ENCODE measurements at places on chromosomes 7 and 10.
A peak's percentile ranks its signal among the peaks of the same experiment; 100 is the strongest.

DNA sequence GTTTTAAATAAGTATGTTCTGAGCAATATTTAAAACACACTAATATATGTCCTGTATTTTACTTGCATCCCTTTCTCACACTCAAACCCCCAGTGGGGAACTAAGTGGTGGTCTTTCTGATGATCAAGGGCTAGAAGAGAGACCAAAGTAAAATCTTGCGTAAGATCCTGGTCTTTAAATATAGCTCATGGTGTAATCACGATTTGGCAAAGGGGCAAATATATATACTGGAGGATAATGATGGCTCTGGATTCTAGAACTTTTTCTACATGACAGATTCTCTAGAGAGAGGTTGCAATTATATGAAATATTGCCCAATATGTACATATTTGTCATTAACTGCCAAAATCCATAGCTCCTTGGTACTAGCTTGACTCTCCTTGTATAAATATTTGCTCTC is 438.3 kb downstream of the NXPH1 start:
- DNase-seq, result no peak

- no peak for DNase-seq
Measured at GRCh38 chr7:109375823-109376222, 806.1 kb downstream of the DNAJB9 start.

- no peak for DNase-seq
Measured at GRCh38 chr7:151696721-151697514, 177.2 kb upstream of the RHEB start.

GRCh38 chr7:93980744-93981479 is 23.2 kb downstream of the BET1 start:
- DNase-seq, result no peak

DNA sequence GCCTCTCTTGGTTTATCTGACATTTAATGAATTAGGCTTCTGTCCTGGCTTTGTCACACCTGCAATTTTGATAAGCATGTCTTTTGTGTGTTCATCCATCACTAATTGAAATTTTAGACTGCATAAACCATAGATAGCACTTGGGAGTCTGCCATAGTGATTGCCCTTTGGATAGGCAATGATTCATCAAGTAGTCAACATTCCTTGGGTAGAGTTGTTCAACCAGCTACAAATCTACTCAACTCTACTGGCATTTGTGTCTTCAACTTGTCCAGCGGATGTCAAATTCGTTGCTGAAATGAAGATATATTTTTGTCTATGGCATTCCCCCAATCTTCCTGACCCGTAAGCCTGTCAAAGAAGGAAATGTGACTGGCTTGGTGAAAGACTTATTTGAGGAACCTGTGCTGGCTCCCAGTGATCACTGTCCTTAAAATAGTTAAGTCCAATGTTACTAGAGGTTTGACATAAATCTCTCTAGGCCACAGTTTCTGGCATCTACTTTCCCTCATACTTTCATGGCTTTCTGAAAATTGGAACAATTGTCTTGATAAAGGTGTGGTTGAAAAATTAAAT is 33.7 kb upstream of the CREB5 start:
- no peak for DNase-seq

DNA sequence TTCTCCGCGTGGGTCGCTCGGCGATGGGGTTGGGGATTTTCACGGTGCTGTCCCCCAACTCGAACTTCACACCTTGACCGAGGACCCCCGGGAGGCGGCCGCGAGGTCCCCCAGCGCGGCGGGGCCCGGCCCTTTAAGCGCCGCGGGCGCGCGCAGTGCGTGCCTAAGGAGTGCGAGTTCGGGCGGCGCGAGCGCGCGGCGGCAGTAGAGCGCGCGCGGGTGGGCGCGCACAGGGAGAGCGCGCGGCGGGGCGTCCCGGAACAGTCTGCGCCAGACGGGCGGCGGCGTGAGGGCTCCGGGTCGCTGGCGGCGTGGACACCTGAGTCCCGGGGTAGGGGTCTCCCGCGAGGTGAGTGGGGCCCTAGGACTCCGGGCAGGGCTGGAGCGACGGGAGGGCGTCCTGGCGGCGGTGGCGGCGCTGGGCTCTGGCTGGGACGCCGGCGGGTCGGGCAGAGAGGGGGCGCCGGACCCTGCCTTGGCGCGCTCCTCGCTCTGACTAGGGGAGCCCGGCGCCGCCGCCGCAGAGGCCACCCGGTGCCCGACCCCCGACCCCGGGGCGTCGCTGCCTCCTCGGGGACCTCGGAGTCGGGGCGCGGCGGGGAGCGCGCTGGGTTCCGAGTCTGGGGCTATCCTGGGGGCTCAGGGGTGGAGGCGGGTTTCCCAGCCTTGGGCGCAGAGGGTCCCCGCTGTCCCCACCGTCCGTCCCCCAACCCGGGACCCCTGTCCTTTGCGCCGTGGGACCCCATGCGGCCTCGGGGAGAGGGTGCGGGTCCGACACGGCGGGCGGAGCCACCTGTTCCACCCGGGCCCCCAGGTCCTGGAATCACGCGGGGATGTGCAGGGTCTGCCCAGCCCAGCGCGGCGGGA is at the start of gene PROSER2:
PROSER2 (plus strand) TSS at position 235 of the 867 bp plus-strand sequence. CDS start 28,722 bp downstream, outside the sequence.
- peak; percentile 62 for DNase-seq

GRCh38 chr7:139382439-139382838 is 22.7 kb downstream of the LUC7L2 start:
- no peak for DNase-seq

DNA sequence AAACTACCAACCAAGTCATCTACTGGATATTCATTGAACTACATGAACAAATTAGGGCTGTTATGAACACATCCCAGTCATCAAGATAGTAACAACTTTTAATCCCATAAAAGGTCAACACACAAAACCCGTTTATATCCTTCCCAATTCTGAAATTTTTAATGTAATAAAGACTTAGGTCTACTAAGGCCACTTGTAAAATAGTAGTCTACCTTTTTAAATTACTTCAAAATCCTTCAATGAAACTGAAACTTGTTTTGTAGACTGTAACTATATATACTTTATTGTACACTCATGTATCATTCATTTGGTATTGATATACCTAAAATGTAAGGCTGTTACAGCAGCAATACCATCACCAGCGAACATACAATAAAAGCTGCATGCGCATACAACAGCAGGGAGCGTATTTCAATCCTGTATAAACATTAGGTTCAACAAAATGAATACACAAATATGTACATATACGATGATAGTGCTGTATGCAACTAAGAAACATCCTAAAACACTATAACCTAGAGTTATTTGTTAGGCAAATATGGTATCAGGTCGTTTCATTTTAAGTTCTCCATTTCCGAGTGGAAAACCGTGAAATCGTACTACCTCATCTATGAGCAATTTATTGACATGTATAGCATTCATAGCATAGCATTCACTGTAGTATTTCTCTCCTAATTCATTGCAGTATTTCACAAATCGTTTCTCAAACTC is 973 bp downstream of the ATAD1 start:
- DNase-seq, result no peak

GRCh38 chr7:139681463-139681755 is 96.4 kb downstream of the HIPK2 start:
- DNase-seq, result peak; percentile 21
